Metanephros (tissue), 2 donors: ENCODE measurements at places on chromosomes 6 and 20. TPM values are rescaled to one million over a fixed set of nuclear protein-coding genes. Genes with fewer than 3 reads are reported as not detected.

Gene WFDC12
- total RNA-seq = not detected

Gene FOXP4
- 11.0 TPM for total RNA-seq

Gene C20orf141
- not detected for total RNA-seq

Gene SLC24A3
- total RNA-seq = 8.9 TPM

Gene DYNLRB1
- 72.3 TPM for total RNA-seq

Gene TPD52L1
- total RNA-seq = 44.3 TPM

Gene LAMP5
- total RNA-seq = 4.0 TPM

Gene SIRPA
- total RNA-seq = 17.6 TPM

Gene IL20RA
- 2.4 TPM for total RNA-seq

Gene VSX1
- not detected for total RNA-seq

Gene ELOVL2
- total RNA-seq = 2.3 TPM

Gene MMS22L
- 16.8 TPM for total RNA-seq

Gene ABHD16B
- total RNA-seq = not detected

Gene CNR1
- 0.53 TPM for total RNA-seq

Gene LAMA2
- total RNA-seq = 90.8 TPM

Gene SLC22A16
- total RNA-seq = 1.2 TPM

Gene SRMS
- total RNA-seq = 0.12 TPM

Gene L3MBTL3
- total RNA-seq = 13.1 TPM

Gene POFUT1
- total RNA-seq = 40.4 TPM

Gene IL17A
- total RNA-seq = not detected

Gene MTFR2
- 0.53 TPM for total RNA-seq

Gene CLIC5
- total RNA-seq = 67.4 TPM

Gene EEF1A1
- total RNA-seq = 13,189 TPM

Gene MROH8
- 4.1 TPM for total RNA-seq

Gene RSPH4A
- total RNA-seq = 1.9 TPM

Gene TRDN
- total RNA-seq = 33.7 TPM

Gene INSM1
- not detected for total RNA-seq

Gene HTR1E
- 0.93 TPM for total RNA-seq

Gene SLC35A1
- total RNA-seq = 21.9 TPM

Gene FAM229B
- 17.9 TPM for total RNA-seq

Gene ZBTB12
- 14.4 TPM for total RNA-seq

Gene TGM3
- total RNA-seq = 0.70 TPM

Gene FLRT3
- total RNA-seq = 57.6 TPM

Gene SLC32A1
- 1.3 TPM for total RNA-seq

Gene FAM184A
- 5.0 TPM for total RNA-seq

Gene EYS
- 0.99 TPM for total RNA-seq

Gene PSORS1C2
- 0.29 TPM for total RNA-seq
